Kidney epithelial cell (primary cell): ENCODE measurements at places on chromosomes 7 and 10.

DNA sequence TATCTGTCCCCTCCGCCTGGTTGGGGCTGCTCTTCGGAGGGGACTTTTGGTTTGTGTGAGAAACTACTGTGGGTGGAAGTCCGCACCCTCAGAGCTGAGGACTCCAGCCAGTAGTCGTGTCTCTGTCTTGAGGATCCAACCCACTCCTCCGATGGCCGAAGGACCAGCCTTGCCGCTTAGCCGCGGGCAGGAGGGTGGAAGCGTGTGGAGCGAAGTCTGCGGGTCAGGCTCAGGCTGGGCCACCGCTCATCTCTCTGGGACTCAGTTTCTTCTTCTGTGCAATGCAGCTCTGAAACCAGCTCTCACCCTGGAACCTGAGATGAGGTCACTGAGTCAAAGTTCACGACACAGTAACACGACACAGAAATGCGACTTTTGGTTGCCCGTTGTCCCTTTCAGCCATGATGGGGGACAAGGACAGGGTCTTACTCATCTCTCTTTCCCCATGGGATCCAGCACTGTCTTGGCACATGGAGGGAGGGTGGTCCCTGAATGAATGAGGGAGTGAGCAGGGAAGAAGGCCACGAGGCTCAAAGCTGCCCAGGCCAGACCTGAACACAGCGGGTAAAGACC is 133.3 kb upstream of the PODXL start:
- no peak for DNase-seq

GRCh38 chr10:21160116-21160515 is 263.0 kb upstream of the NEBL start:
- DNase-seq, result no peak

- DNase-seq, result no peak
Measured at GRCh38 chr7:100739934-100740333, 6.5 kb downstream of the ZAN start.

DNA sequence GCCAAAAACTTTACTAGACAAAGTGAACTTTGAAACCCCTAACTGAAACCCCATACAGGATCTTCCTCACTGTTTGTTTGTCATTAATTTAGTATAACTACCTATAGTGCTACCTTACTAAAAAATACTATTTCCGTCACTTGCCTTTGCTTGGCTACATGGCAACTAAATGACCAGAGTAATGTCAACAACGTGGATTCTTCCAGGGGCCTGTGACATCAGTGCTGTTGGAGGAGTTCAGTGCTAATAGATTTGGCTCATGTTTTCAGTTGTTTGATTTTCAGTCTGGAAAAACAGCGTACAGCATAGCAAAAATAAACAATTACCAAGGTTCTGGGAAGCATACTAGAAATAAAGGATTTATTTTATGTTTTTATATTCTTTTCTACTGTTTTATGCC is 3.0 kb upstream of the ASB15 start:
- no peak for DNase-seq

DNA sequence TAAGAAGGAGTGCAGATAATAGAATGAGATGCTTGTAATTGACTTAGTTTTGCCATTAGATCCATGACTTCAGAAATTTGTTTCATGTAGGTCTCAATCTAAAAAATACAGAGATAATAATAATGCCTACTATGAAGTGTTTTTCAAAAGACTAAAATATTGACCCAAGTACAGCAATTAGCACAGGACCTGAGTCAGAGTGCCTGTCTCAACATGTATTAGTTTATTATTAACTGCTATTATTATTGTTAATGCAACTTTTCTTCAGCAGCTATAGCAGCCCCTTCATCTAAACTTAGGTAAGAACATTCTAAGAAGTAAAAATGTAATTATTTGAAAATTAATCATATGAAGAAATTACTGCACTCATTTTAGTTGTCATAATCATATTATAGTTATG is 82.9 kb upstream of the HGF start:
- DNase-seq, result no peak

GRCh38 chr10:67200913-67201564 is 275.2 kb downstream of the LRRTM3 start:
- DNase-seq, result no peak

- DNase-seq, result no peak
Measured at GRCh38 chr7:520503-521161, 986 bp upstream of the PDGFA start.

GRCh38 chr10:44742248-44742647 is 168.9 kb upstream of the TMEM72 start:
- DNase-seq, result no peak

- DNase-seq, result no peak
Measured at GRCh38 chr10:49602380-49603023, 7.6 kb upstream of the SLC18A3 start.

DNA sequence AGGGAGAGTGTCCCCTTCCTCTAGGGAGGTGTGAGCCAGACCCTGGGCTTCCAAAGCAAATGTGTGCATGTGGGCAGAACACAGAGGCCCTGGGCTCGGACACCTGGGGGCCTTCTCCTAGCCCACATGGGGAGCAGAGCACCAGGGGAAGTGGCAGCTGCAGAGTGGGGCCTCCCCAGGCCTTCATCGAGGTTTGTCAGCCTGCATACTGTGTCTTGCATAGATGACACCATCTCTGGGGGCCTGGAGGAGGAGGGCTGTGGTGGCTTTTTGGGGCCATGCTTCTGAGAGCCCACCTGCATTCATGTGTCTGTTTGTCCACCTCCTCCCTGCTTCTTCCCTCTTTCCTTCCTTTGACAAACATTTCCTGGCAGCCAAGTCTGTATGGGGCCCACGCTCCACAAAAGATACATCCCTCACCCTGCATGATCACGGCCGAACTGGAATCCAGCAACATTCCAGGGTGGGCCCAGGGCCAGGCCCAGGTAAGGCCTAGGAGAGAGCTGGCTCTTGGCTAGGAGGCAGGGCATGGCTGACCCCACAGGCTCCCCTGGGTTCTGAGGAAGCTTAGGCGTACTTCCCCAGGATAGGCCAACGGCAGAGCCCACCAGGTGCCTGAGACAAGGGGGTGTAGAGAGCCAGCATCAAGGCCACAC is 79.2 kb downstream of the ZMIZ1 start:
- DNase-seq, result no peak

GRCh38 chr7:74481458-74482196 is 27.9 kb downstream of the GTF2IRD1 start:
- no peak for DNase-seq

DNA sequence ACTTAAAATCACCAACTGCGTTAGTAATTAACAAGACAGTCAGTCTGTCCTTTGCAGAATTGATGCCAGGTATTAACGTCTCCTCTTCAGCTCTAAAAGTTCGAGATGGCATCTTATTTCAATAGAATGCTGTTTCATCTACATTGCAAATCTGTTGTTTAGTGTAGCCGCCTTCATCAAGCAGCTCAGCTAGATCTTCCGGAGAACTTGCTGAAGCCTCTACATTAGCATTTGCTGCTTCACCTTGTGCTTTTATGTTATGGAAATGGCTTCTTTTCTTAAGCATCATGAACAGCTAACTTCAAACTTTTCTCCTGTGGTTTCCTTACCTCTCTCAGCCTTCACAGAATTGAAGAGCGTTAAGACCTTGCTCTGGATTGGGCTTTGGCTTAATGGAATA is 95.5 kb upstream of the FAM20C start:
- DNase-seq, result no peak

DNA sequence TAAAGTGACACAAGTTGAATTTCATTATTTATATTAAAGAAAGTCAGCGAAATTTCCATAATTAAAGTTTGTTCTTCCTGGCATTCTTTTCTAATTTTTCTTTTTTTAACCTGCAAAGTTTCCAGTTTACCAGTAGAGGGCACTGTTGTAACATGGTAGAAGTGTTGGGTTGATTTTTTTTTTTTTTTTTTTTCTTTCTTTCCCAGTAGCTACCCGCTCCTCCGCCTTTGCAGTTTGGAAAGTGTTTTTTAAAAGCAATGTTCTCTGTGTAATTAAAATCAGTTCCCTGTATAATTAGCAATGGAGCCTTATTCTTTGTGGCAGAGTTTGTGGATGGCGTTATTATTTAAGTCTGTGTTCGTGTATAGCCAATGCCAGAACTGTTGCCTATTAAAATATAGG is 53.7 kb downstream of the TAF3 start:
- DNase-seq, result no peak

DNA sequence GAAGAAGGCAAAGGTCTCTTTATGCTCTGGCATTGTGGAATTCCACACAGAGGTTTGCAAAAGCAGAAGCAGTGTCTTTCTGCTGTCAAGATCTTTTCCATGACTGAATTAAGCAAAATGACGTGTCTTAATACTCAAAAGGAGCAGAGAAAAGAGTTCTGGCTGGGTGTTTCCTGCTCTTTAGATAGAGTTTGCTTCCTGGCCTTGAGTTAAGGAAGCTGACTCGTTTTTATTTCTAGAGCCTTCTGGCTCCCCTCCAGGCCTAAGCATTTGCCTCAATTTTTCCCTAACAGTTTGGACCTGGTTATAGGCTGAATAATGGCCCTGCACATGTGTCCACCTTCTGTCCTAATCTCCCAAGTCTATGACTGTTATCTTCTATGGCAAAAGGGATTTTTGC is 21.6 kb downstream of the TAS2R41 start:
- no peak for DNase-seq

- DNase-seq, result peak; percentile 9
Measured at GRCh38 chr7:143345428-143345900, 17.0 kb downstream of the FAM131B start.

- DNase-seq, result no peak
Measured at GRCh38 chr7:43302773-43303460, 190.5 kb downstream of the HECW1 start.

- DNase-seq, result no peak
Measured at GRCh38 chr7:18829858-18830285, 287.6 kb downstream of the TWIST1 start.

- DNase-seq, result no peak
Measured at GRCh38 chr10:71292624-71293445, 26.2 kb upstream of the SLC29A3 start.

DNA sequence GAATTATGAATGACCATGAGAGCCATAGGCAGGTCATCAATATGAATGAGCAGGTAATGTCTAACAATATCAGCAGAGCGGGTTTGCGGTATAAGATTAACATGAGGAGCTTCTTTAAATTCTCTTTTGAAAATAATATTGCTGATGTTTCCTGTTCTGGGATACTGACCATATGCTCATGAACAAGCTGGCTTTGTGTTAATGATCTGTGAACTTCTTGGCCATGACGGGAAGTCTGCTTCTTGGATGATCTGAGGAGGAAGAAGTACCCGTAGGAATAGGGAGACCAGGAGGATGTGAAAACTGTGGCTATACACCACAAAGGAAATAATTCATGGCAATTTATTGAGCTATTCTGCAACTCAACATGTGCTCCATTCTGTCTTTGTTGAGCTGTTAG is 38.6 kb downstream of the ITGA8 start:
- DNase-seq, result no peak

DNA sequence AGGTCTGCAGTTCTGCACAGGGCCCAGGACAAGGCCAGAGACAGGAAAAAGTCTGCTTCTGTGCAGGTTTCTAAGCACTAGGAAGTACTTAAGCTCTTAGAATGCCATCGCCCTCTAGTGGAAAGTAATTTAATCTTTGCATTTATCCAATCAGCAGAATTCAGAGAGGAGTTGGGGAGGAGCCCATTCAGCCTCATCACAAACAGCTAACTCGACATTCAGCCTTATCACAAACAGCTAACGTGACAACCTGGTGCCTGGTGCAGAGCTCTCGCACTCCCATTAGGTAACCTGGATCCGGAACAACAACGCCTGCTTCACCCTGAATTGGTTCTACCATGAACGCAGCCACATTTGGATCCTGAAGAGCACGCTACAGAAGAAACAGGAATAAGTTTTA is 15.2 kb downstream of the OAT start:
- peak; percentile 55 for DNase-seq

DNA sequence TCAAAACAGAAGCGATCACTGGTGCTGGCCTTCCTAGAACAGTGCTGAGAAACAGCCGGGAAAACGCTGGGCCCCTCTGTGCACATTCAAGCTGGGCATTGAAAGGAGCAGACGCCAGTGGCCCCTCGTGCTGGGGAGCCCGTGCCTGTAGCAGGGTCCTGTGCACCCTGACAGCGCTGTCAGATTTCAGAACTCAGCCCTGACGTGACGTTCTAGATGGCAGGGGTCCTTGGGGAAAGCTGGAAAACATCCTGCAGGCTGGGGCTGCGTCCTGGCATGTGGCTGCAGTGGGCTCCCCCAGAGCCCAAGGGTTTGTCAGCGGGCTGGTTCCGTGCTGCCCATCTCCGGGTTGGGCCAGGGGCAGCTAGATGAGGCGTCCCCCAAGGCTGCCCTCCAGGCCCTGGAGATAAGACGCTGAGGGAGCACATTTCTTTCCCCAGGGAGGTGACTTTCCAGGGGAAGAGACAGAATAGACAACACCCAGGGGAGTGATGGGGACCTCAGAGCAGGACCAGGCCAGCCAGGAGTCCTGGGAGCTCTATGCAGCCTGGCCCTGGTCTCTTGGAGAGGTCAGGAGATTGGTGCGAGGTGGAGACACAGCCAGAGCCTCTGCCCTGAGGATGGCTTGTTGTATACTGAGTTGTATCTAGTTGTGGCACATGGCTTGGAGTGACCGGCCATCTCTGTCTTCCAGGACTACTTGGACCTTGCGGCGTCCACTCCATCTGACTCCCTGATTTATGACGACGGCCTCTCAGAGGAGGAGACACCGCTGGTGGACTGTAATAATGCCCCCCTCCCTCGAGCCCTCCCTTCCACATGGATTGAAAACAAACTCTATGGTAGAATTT is 12.1 kb upstream of the CSGALNACT2 start:
- DNase-seq, result no peak

- no peak for DNase-seq
Measured at GRCh38 chr10:118729641-118730258, 25.0 kb downstream of the CACUL1 start.

DNA sequence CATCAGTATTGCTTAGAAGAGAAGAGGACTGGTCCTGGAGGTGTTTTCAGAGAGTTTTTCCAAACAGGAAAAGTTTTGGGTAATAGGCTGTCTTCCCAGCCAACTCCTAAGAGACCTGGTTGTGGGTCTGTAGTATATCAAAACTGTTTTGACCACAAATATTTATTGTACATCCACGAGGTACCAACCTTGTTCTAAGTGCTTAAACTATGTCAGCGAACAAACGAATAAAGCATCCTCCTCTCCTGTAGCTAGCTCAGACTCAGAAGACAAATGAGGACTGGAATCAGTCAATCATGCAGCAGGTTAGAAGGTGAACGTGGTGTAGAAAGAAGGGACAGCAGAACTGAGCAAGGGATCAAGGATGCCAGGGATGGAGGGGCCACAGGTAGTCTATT is 61.6 kb upstream of the MKI67 start:
- no peak for DNase-seq

DNA sequence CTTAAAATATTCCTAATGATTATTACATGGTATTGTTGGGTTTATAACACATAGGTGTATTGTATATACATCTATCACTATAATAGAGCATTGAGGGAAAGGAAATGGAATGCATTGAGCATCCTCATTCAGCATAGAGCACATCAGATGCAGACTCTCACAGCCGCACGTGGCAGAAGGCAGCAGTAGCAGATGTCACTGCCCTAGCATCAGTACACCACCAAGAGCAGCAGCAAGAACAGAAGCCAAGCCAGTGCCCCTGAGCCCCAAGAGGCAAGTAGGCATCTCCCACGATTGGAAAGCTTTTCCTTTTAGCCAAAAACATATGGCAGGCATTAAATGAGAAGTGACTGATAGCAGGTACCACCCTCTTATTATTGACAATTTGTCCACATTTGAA is 510.0 kb downstream of the TNS3 start:
- DNase-seq, result no peak

- DNase-seq, result no peak
Measured at GRCh38 chr10:10193848-10194247, 823.8 kb upstream of the CELF2 start.
